ENCODE measurements at places on chromosomes 11 and 22.
A peak's percentile ranks its signal among the peaks of the same experiment; 100 is the strongest.

DNA sequence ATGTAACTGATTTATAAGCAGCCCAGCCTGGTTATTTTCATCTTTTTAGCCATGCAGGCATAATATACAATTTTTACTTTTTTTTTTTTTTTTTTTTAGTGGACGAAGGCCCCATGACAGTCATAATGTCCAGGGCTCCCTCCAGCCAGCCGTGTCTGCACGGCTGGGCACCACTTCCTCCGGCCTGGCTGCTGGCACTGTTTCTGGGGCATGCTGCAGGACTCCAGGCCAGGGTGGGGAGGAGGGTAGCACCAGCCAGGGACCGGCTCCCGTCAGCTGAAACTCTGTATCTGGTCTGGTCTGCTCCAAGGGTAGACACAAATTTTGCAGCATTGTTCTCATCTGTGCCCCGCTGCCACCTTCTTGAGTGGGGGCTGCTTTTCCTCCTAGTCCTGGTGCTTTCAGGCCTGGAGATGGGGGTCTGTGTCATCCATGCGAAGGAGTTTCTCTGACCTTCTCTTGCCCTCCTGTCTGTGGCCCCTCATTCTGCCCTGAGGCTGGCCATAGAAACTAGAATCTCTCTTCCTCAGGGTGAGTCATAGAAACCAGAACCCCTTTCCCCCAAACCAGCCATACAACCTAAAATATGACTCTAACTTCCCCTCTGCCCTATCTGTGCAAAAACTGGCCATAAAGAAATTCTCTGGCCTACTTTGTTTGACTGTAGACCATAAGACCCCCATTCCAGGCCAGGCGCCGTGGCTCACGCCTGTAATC, 9.2 kb upstream of the RRP7A start:
- peak; percentile 36 for DNase-seq

GRCh38 chr11:57073128-57073527, 84.4 kb downstream of the OR5AK2 start:
- no peak for DNase-seq

DNA sequence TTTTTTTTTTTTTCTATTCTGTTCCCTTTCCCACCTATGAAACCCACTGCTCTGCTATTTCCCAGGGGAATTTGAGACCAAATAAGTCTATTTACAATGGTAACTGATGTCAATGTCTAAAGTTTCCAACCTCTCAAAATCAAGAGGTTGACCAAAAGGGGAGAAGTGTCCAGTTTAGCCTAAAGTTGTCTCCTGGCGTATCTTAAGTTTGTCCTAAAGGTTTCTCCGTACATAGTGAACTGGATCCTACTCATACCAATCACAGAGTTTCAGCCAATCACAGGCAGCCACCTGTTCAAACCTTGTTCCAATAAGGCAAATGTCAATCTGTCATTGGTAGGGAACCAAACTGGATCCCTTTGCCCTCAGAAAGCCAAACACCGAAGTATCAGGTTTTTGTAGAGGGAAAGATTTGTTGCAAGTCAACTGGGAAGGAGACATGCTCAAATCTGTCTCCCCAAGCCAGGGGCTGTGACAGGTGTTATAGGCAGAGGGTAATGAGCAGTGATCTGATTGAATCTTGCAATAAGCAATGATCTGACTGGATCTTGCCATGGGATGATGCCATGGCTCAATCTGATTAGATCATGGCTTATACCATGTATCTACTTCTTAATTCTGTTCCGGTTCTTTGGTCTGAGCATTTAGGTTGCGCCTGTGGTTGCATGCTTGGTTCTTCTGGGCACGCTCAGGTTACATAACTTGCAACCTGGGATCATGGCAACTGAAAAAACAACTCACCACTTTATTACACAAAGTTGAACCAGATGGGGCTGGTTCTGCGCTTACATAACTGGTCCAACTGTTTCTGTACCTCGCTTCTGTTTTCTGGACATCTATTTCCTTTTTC, 1.1 kb upstream of the VPS37C start:
- peak; percentile 86 for DNase-seq

GRCh38 chr22:41856469-41856868, 23.6 kb downstream of the SREBF2 start:
- no peak for DNase-seq

DNA sequence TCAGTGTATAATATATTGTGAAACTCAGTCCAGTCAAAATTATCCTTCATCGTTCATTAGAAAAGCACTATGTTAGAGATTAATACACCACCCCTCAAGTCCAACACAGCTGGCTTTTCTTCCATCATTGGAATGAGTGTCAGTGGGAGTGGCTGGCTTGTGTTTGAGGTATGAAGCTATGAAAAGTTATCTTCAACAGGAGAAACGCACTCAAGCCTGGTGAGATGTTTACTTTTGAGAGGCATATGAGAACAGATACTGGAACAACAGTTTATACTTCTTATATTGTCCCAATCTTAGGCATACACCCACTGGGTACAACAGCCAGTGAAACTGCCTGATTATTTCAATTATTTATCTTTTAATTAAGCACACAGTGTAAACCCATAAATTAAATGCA, 34.3 kb downstream of the PLEKHB1 start:
- no peak for DNase-seq

- DNase-seq = peak; percentile 7
Measured at GRCh38 chr11:31045335-31045734, 324.2 kb downstream of the DCDC1 start.

DNA sequence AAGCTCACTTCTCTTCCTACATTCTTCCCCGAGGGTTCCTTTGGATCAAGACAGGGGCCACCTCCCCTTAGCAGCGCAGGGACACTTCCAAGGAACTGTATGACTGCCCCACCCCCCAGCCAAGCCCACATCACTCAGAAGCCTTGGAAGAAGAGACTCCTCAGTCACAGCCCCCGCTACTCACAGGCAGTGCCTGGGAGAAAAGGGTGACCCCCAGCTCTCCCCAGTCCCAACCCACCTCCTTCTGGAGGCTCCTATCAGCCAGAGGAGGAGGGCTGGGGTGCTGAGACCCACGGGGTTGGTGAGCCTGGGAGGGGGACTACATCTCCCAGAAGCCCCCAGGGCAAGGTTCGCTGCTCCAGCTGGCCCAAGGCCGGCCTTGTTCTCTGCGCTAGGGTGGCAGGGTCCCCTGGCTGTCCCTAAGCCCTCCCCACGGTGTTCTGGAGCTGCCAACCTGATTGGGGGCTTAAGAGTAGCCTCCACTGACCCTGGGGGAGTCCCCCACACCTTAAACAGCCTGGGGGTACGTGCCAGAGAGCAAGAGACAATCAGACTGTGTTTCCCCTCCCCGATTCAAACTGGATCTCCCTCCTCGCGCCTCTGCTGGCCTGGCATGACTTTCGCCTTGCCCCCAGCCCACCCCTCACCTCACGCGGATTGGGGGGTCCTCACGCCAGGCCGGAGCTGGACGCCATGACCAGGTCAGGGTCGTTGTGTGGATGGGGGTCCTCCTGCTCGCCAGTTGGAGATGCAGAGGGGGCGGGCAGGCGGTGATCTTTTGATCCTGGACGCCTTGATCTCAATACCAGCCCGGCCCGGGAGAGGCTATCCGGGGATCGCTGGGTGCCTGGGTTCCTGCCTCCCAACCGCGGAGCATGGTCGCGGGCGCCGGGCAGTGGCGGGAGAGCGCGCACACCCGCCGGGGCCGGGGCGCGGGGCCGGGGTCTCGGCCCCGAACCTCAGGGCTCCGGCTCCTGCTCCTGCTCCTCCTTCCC, 838 bp downstream of the BCL9L start:
- peak; percentile 70 for DNase-seq

GRCh38 chr11:10770626-10771254, 19.7 kb downstream of the CTR9 start:
- DNase-seq = peak; percentile 68

- no peak for DNase-seq
Measured at GRCh38 chr11:48003926-48004325, 23.6 kb downstream of the PTPRJ start.

GRCh38 chr11:43138621-43139140, 173.1 kb upstream of the API5 start:
- DNase-seq = no peak

GRCh38 chr22:42511401-42511891, 8.2 kb downstream of the RRP7A start:
- no peak for DNase-seq

GRCh38 chr11:131685206-131685605, 314.8 kb downstream of the NTM start:
- no peak for DNase-seq

- DNase-seq = no peak
Measured at GRCh38 chr22:41555325-41555982, 5.4 kb upstream of the CSDC2 start.

GRCh38 chr11:3644817-3645235, at the start of gene ART1:
TSS of gene ART1 (plus strand) at chr11:3645128. CDS start at chr11:3659214, 14,086 bp downstream.
- DNase-seq = no peak

- no peak for DNase-seq
Measured at GRCh38 chr11:134143801-134144200, 74.9 kb downstream of the JAM3 start.

DNA sequence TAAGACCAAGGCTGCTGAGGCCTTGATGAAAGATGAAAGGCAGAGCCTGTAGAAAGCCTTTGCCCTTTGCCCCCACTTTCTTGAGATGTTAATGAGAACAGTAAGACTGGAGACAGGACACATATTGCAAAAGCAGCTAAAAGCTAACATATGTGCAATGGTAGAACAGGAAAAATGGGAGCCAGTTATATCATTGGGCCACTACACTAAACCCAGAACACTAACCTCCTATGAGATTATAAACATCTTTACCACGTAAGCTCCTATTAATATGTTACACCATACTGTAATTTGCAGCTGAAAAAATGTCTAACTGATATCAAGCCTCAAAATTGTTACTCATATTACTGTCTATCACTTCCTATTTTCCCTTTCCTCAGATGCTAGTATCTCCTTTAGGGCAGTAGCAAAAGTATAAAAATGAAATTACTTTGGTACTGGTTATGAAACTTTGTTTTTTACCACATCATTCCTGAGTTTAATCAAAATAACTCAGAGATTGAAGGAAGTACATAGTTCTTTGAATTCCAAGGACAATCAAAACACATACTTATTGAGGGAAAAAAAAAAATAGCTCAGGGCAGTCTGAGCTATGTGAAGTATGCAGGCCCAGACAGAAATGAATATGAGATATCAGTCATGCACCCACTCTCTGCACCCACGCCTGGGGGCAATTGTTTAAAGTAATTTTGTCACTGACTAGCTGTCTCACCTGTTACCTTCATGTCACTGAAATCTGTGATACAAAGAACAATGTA, 9.1 kb downstream of the HPS5 start:
- no peak for DNase-seq

GRCh38 chr11:106872246-106872645, 146.0 kb downstream of the GUCY1A2 start:
- DNase-seq = no peak

- no peak for DNase-seq
Measured at GRCh38 chr22:47295982-47296381, 533.5 kb downstream of the TBC1D22A start.

DNA sequence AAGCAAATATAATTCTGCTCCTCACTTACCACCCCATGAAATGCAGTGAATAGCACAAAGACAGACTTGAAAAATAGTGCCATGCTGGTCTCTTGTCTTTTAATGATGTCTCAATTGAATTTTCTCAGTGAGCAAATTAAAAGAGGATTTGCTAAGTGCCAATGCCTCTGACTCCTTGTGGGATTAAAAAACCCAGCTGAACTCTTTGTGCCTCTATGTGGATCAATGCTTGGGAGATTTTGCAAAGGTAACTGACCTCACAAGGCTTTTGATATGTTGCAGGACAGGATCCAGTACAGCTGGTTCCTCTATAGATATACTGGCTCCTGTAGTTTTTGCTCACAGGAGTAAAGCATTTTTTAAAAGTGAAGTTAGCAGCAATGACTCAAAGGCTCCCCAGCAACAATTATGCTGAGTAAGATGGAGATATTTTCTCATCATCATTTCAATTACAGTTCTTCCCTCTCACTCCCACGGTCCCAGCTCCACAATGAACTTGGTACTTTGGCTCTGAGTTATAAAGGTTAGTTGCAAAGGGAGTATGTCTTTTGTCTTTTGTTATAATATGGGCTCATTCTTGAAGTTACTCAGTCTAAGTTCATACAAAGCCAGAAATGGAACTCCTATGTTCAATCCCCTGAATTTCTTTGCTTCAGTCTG, 471.5 kb downstream of the LRRC4C start:
- DNase-seq = no peak

DNA sequence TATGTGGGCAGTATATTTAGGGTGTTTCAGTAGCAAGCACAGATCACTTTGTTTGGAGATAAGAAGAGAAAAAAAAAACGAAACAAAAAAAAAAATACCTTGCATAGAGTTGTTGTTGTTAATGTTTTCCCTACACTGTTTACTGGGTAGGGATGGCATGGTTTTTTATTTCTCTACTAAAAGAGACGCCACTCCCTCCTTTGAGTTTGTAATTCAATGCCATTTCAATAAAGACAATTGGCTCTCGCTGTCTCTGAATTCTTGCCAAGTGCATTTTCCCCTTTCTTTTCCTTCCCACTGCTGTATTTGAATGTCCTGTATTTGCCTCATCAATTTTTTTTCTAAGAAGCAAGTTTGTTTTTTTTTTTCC, 213.9 kb upstream of the UBASH3B start:
- DNase-seq = no peak

GRCh38 chr11:133659538-133660201, 127.4 kb upstream of the OPCML start:
- DNase-seq = no peak

DNA sequence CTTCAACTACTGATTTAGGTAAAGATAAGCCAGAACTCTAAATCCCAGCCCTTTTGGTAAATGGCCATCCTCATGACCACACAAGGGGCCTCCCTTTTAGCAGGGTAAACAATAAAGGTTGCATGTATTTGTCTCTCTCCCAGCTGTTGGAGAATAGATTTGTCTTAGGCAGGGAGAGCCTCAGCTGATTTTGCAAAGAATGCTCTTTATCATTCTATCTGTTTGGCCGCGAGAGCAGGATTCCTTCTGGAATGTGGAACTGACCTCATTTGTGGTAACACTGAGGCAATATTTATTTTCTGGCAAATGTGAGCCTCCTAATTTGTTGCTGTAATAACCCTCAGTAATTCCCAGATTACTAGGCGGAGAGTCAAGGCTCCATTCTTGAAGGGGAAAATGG, 15.3 kb downstream of the PTS start:
- no peak for DNase-seq

DNA sequence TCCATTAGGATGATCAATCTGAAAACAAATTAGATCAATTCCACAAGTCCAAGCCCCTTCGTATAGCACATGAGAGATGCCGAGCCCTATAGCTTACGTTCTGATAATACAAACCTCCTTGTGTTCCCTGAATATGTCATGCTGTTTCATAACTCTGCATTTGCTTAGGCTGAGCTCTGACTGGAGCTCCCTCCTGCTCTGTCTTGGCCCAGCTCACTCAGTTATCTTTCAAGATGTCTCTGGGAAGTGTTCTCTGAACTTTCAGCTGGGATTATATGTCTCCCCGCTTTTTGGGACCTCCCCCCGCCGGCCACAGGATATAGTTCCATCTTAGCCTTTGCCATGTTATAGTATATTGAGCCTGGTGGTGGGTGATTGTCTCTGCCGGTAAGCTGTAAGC, 44.0 kb downstream of the FDX1 start:
- no peak for DNase-seq
